Cardiac septum (tissue), 1 donor: ENCODE measurements at places on chromosomes 5 and 9. TPM values are rescaled to one million over a fixed set of nuclear protein-coding genes. Genes with fewer than 3 reads are reported as not detected.

RNF224 gene
- not detected for total RNA-seq

ANXA2R gene
- 1.2 TPM for total RNA-seq

COL23A1 gene
- total RNA-seq = 16.5 TPM

TRIP13 gene
- total RNA-seq = 0.57 TPM

PFN3 gene
- total RNA-seq = not detected

PTGES gene
- 1.1 TPM for total RNA-seq

LCN1 gene
- not detected for total RNA-seq

EEIG1 gene
- 24.1 TPM for total RNA-seq

NMUR2 gene
- not detected for total RNA-seq

MLANA gene
- total RNA-seq = not detected

RFX3 gene
- 4.1 TPM for total RNA-seq

INSYN2B gene
- not detected for total RNA-seq

GCNT1 gene
- 2.0 TPM for total RNA-seq

RMRP gene
- total RNA-seq = 10,677 TPM

TXNDC8 gene
- not detected for total RNA-seq

ZNF658 gene
- total RNA-seq = 6.4 TPM

PCA3 gene
- total RNA-seq = not detected

IL3 gene
- total RNA-seq = not detected

NDST1 gene
- 67.6 TPM for total RNA-seq

RASGEF1C gene
- total RNA-seq = 0.40 TPM

CD180 gene
- total RNA-seq = 0.48 TPM

PLAC8L1 gene
- total RNA-seq = not detected

GRIN3A gene
- total RNA-seq = 0.11 TPM

GARNL3 gene
- total RNA-seq = 28.7 TPM

ANGPTL2 gene
- total RNA-seq = 41.4 TPM

CYLC2 gene
- total RNA-seq = not detected

PCDHA1 gene
- 0.08 TPM for total RNA-seq

SPATA31A7 gene
- total RNA-seq = not detected

CCDC183 gene
- 1.6 TPM for total RNA-seq

HAPLN1 gene
- 0.94 TPM for total RNA-seq

DNAH5 gene
- 0.35 TPM for total RNA-seq

PCDHGA6 gene
- total RNA-seq = 11.5 TPM

RETREG1 gene
- total RNA-seq = 105 TPM

SLC6A7 gene
- total RNA-seq = not detected

GABRA1 gene
- not detected for total RNA-seq

LCN15 gene
- total RNA-seq = not detected

SHOC1 gene
- not detected for total RNA-seq

FABP6 gene
- not detected for total RNA-seq

PCDHB4 gene
- 1.3 TPM for total RNA-seq

CCDC69 gene
- 116 TPM for total RNA-seq

CCDC180 gene
- 2.2 TPM for total RNA-seq

FGF10 gene
- 0.32 TPM for total RNA-seq

TMEM252 gene
- not detected for total RNA-seq

NXNL2 gene
- not detected for total RNA-seq

IPO11 gene
- 27.4 TPM for total RNA-seq

GRIN1 gene
- total RNA-seq = not detected

NIPAL4 gene
- total RNA-seq = 0.30 TPM

RANBP17 gene
- 9.9 TPM for total RNA-seq

CTSV gene
- total RNA-seq = not detected

FOXD4L4 gene
- not detected for total RNA-seq
